ENCODE measurements at places on chromosomes 2 and 18.

GRCh38 chr2:218658671-218659257, 659 bp downstream of the ZNF142 start:
- DNase-seq, result no peak

- no peak for DNase-seq
These were observed 75.4 kb upstream of the HNMT start for GRCh38 chr2:137888845-137889244.

DNA sequence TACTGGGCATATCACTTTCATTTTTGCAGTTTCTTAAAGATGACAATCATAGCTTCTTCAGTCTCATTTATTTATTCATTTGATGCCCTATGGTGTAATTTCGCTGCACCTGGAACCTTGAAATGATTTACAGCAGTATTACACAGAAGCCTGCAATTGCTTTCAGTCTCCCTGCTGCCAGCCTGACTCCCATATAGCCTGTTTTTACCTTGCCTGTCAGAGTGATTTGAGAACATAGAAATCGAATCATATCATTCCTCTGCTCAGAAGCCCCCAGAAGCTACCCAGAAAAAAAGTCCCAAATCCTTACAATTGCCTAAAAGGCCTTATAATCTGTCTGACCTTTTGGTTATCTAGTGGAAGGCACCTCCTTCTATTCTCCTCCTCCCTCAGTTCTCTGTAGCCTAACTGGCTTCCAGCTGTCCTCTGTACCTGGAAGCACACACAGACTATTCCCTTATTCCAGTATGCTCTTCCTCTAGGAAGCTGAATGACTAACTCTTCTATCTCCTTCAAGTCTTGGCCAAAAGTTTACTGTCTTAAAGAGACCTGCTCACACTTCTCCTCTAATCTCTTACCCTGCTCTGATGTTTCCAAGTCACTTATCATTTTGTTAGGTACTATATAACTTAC, 12.6 kb downstream of the SCN3A start:
- DNase-seq, result no peak

GRCh38 chr2:144249035-144249637, 270.8 kb downstream of the ZEB2 start:
- no peak for DNase-seq

- no peak for DNase-seq
These were observed 74.6 kb upstream of the GALNT5 start for GRCh38 chr2:157182834-157183396.

DNA sequence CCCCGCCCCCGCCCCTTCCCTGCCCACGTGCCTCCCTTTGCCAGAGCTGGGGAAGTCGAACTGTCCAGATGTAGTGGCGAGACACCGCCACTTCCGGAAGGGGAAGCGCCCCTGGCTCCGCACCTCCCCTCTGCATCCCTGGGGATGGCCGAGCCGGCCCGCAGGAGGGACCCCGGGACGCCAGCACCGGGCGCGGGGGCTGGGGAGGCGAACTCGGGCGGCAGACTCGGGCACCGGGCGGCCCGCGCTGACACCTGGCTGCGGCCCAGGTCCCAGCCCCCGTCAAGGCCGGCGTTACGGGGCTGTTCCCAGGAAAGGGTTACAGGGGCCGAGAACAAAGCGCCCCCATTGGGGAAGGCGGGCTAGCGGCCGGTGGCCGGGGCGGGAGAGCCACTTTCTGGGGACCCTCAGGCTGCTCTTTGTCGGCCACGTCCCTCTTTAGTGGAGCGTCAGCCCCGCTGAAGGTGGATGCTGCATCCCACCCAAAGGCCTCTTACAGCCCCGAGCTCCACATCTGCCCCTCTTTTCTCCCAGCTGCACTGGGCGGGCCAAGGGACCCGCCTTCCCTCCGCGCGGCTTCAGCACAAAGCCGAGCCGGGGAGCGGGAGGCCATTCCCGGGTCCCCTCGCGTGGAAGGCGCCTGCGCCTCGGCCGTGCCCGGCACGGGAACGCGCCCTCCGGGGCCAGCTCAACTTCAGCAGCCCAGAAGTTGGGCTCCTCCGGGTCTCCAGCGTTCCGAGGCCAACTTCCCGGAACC, 1.3 kb downstream of the SDC1 start:
- DNase-seq, result no peak

- DNase-seq, result no peak
These were observed 10.0 kb downstream of the KLF7 start for GRCh38 chr2:207155516-207156444.

DNA sequence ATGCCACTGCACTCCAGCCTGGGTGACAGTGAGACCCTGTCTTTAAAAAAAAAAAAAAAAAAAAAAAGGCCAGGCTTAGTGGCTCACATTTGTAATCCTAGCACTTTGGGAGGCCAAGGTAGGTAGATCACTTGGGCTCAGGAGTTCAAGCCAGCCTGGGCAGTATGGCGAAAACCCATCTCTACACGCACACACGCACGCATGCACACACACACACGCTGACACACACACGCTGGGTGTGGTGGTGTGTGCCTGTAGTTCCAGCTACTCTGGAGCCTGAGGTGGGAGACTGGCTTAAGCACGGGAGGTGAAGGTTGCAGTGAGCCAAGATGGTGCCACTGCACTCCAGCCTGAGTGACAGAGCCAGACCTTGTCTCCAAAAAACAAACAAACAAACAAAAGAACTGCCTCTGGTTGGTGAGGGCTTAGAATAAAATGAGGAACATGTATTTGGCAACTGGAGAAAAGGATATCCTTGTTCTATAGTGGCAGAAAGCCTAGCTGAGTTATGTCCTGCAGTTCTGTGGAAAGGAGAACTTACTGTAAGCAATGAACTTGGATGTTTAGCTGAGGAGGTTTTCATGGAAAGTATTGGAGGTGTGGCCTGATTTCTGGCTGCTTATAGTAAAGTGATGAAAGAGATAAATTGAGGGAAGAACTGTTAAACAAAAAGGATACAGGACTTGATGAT, 34.0 kb downstream of the HAT1 start:
- no peak for DNase-seq

DNA sequence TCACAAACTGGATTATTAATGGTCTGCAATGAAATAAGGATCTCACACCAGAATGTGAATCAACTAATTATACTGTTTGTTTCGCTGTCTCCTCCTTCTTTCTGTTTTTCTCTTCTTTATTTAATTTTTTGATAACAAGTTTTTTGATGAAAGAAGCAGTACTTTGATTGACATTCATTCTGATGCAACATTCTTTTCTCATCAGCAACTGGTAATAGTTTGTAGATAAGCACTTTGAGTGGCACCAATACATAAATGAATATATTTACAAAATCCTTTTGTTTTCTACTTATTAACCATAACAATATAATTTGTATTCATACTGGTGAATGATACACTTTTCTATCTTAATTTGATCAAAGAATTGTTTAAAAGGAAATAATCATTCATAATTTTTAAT, 115.3 kb upstream of the FAM117B start:
- DNase-seq, result no peak

DNA sequence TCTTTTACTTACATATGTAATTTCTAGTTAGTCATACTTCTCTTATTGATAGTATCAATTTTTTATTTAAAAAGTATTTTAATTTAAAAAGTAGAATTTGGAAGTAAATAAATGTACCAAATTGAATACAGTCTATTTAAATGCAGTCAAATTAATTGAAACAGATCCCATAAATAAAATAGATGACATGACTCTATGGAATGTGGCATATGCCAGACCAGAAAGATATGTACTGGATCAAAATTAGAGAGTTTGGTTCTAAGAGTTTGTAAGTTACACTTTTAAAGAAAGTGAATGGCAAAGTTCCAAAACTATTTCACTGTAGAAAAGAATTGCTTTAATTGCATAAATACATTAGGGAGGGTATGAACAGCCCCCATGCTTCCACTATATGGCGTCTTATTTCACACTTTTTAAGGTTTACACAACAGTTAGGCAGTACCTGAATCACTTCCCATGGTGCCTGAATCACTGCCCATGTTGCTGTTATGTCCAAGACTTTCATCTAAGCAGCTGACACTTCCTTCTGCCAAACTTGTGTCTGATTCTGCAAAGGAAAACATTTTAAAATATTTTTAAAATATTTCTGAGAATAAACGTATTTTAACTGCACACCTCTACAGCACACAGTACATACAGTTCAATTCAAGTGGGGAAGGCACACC, 25.2 kb downstream of the IFIH1 start:
- DNase-seq, result no peak

DNA sequence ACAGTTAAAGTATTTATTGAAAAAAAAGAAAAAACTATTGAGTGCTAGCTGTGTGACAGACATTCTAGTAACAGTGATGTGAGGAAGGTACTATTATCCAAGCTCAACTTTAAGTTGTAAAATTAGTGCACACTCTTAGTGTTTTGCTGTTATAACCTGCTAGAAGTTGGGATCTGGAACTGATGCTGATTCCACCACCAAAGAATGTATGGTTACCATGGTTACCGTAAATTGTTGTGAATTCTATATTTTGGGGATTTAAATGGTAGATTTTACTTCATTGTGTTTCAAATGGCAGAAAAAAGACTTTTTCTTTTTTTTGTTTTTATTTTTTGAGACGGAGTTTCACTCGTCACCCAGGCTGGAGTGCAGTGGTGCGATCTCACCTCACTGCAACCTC, 5.3 kb downstream of the AGFG1 start:
- no peak for DNase-seq

DNA sequence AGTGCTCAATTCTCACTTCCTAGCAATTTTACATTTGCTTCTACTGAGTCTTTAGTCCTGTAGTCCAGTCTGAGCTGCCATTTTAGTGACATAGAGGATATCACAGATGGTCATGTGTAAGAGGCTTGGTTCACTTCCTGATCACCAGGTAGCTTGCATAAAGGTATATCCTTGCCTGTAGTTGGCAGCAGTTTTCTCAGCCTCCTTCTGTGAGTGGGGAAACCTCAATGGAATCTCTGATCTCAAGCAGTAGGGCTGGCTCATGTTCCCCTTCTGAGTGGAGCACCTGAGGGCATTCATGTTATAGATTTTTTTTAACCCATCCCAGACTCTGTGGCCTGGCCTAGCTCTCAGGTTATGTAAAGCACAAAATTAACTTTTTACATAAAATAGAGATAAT, 278.4 kb downstream of the RDH14 start:
- no peak for DNase-seq

DNA sequence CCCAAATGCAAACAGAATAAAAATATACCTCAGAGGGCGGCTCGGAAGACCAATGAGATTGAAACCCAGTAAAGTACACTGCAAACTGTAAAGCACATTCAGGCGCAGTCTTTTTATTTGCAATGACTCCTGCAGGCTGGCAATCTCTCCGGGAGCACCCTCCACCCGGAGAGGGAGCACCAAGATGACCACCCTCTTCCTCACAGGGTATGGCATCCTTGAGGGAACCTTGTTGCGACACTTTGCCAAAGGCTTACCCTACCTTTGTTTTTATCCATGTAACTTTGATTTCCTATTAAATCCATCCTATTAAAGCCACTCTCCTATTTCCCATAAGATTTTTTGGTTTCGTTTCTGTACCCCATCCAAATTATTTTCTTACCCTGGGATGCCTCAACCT, 16.2 kb downstream of the CHST10 start:
- DNase-seq, result no peak

DNA sequence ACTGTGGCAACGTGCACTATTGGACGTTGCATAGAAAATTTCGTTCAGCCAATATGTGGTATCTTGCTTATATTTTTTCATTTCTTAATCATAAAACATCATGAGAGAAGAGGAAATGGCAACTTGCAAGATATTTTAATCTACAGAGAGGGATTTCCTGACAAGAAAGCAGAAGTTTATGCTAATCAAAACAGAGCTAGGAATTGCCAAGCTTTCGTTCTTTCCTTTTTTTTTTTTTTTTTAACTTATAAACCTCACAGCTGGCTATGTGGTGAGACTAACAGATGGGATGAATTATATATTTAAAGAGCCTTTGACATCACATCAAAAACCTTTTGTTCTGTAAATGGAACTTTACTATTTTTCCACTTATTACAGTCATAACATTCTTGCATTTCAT, 1136.9 kb upstream of the TMEFF2 start:
- DNase-seq, result no peak

GRCh38 chr18:41126541-41127235, 828.3 kb upstream of the PIK3C3 start:
- DNase-seq, result no peak

DNA sequence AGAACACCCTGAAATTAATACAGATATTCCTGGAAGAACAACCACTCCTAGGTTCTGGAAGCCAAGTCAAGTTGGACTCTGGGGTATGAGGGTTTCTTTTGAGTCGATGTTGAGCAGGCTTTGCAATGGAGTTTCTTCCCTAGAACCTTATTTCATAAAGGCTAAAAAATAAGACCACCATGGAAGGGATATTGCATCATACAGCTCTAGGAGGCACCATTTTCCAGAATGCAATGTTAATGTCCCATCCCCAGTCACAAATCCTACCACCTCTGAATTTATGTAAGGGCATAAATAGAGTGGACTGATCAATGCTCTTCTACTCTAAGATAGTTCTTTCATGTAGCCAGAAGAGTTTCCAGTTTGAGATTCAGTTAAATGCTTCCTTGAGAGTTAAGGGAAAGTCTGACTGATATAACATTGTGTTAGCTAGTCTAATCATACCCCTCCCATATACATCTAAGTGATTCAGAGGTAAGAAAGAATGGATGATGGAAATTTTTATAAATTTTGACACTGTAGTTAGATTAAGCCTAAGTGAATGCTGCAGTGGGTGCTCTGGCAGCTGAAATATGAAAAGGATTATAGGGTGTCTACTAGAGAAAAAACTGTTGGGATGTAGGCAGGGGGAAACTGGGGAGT, 22.0 kb downstream of the ARHGAP15 start:
- no peak for DNase-seq

GRCh38 chr2:151549191-151549590, 139.5 kb downstream of the RIF1 start:
- no peak for DNase-seq

DNA sequence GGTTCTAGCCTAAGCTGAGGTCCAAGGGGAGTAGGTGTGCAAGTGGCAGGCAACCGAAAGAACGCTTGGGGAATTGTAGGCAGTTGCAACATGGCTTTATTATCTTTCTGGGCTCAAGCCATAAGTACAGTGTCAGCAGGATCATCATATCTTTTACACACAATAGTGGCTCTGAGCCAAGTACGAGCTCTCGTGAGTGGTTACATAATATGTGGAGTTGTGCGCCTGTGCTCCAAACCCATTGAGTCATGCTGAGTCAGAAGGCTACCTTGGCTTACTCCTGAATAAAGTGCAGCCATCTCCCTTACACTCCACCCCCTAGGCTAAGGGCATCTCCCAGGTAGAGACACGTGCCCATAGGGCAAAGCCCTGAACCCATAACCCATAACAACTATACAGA, 233.9 kb downstream of the SATB2 start:
- DNase-seq, result no peak

DNA sequence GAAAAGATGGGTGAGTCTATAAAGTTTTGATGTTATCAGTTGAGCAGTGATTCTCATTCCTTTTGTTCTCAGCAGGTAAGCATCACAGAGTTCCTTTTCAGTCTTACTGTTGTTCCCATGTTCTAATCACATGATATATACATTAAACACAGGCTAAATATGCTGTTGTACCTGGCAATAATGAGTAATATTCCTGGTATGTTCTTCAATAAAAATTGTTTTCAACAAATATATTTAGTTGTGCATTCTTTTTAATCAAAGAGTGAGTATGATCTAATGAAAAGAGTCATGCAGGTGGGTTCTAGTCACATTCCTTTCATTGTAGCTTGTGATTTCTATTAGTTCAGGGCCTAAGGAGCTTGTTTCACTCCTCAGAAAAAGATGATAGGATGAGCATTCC, 288.3 kb upstream of the NETO1 start:
- no peak for DNase-seq

GRCh38 chr2:71463342-71463654, 9.9 kb downstream of the DYSF start:
- no peak for DNase-seq

All from CD4-positive, alpha-beta T cell (primary cell).